ENCODE measurements at places on chromosomes 2 and 18.
A peak's percentile ranks its signal among the peaks of the same experiment; 100 is the strongest.

- no peak for DNase-seq
Observed at GRCh38 chr2:170843656-170844055, 27.0 kb downstream of the GAD1 start.

DNA sequence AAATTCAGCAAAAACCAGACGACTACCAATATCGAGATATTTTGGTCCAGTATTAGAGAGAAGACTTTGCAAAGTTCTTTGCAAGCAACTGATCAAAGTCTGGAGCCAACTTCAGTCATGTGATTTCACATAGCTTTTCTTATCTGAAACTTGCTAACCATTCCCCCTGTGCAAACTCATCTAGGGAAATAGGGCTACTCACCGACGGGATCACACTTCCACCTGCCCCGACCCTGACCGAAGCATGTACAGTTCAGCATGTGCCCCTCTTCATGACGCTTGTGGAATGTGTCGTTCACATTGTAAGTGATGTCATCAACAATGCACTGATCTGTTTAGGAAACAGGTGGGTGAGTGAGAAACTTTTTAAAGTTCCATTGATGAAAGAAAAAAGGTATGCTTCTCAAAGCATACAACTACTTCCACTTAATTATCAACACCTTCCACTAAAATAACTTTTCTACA lies 15.4 kb downstream of the FN1 start:
- no peak for DNase-seq

- peak; percentile 19 for DNase-seq
Observed at GRCh38 chr2:133777574-133777960, 209.3 kb upstream of the NCKAP5 start.

DNA sequence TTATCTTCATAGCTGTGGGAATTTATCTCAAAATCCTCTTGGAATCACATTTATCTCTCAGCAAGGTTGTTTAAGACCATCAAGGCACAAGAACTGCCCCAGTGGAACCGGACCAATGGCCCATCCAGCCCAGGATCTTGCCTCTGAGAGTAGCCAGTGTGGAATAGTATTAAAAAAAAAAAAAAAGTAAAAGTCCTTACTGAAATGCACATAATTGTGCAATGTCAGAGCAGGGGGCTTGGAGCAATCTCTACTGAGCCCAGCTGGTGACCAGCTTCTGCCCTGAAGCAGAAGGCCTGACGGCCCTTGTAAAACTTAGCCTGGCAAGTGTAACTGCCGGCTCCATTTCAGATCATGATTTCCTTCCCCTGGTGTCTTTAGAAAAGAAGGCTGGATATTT lies 355.6 kb upstream of the PIK3C3 start:
- no peak for DNase-seq

DNA sequence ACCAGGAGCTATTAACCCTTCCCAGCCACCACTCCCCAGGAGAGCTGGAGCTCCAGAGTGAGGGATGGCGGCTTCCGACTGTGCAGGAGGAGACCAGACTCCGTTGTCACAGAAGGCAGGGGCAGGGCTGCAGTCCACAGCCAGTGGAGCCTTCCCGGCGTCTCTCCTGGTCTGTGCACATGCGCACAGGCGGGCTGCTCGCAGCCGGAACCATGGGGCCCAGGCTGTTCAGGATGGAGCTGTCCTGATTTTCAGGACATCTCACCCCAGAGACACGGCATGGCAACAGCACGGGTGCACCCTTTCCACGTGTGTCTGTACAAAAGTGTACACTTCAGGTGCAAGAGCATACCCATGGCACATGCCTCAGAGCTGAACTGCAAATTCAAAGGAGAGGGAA lies 28.9 kb downstream of the EIPR1 start:
- no peak for DNase-seq

- DNase-seq = peak; percentile 58
Observed at GRCh38 chr2:196719110-196719872, 79.8 kb downstream of the CCDC150 start.

- peak; percentile 60 for DNase-seq
Observed at GRCh38 chr18:36672437-36673344, 156.1 kb downstream of the TPGS2 start.

DNA sequence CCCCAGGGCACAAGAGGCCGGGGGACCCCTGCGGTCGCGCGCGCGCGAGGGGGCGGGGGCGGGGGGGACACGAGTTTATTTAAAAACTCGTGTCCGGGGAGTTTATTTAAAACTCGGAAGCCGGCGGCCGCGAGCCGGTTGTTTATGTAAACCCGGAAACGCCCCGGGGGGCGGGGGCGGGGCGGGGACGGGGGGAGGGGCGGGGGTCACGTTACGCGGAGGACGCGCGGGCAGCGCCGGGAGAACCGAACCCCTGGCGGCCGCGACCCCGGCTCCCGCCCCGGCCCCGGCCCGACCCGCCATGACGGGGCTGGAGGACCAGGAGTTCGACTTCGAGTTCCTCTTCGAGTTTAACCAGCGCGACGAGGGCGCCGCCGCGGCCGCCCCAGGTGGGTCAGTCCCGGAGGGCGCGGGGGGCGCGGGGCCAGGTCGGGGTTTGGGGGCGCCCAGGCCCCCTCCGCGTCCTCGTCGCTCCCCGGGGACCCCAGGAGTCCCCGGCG lies 4.4 kb downstream of the NFATC1 start:
- DNase-seq = peak; percentile 48

DNA sequence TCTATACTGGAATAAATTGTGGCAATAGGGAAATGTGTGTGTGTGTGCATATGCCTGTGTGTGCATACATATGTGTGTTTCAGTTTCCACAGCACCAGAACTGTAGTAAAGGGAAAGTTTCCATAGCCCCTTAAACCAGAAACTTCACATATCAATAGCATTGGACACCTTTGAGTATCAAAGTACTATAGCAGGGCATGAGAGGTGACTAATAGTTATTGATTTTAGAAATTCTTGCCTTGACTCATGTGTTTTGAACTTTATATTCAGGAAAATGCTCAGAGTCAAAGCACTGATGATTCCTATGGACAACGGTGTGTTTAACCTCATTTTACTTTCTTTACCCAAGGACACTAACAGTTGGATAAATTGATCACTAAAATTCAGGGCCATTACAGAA lies 50.0 kb downstream of the SLC9A2 start:
- no peak for DNase-seq

DNA sequence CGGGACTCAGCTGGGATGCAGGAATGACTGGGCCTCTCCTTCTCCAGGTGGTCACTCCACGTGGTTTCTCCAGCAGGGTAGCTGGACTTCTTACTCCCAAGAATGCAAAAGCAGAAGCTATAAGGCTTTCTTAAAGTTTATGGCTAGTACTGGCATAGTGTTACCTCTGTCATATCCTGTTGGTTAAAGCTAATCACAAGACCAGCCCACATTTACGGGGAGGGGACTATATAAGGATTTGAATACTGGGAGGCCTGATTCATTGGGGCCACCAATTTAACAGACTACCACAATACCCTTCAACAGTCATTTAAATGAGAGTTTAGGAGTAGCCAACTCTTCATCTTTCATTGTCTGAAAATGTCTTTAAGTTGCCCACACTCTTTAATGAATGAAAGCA lies 94.4 kb upstream of the TSPYL6 start:
- DNase-seq = no peak

DNA sequence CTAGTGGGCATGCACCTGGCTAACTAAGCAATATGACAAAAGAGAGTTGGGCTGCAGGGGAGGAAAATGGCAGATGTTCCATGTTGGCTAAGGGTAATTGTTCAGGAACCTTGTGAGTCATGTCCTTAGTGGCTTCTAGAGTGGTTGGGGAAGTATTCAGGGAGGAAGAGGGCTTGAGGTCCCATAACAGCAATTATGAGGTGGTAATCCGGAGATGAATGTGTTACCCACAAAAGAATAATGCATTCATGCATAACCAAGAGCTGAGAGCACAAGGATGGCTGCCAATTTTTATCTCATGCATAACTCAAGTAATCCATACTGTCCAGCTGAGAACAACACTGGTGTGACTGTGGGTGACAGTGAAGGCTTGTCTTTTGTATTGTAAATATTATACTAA lies 42.9 kb downstream of the TMEFF2 start:
- DNase-seq = no peak

GRCh38 chr2:172284209-172284608 lies 143.2 kb upstream of the ITGA6 start:
- DNase-seq = no peak

DNA sequence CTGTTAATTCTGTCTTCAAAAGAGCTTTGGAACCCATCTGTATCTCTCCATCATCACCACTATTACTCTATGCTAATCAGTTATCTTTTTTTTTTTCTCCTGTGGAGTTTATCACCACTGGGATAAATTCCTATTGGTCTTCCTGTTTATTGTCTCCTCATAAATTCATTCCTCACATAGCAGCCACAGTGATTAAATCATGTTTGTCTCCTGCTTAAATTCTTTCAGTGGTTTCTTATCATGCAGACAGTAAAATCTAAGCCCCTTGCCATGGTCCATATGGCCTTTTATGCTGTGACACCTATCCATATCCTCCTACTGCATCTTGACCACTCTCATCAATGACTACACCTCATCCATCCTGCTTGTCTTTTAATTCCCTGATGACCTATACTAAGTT lies 239.8 kb upstream of the ZEB2 start:
- no peak for DNase-seq

All from HEK293T (cell line).